Esophagus squamous epithelium (tissue), 5 donors: ENCODE measurements at places on chromosomes 2 and 18.

DNA sequence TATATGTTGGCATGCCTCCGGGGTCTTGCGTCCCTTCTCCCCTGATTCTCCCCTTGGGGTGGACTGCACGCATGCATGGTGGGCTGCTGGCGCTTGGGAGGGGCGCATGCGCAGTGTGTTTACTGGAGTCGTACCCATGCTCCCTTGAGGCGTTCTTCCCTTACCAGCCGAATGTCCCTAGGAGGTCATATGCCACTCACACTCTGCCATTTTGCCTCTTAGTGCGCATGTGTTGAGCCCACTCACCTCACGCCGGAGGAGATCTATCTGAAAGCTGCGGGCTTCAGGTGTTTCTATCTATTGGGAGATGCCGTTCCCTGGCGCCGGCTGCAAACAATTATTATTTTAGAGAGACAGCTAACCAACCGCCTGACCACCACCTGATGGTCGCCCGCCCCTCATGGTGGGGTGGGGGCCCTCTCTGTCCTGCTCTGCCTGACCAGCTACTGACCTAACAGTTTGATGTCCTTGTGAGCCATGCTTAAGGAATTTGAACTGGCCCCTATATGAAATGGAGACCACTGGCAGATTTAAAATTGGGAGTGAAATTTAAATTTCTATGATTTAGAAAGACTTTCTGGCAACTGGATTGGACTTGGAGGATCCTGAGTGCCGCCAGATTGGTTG lies 179.6 kb downstream of the RNF144A start:
- DNase-seq: no peak

GRCh38 chr2:64410671-64411070 lies 43.3 kb upstream of the LGALSL start:
- DNase-seq: no peak

DNA sequence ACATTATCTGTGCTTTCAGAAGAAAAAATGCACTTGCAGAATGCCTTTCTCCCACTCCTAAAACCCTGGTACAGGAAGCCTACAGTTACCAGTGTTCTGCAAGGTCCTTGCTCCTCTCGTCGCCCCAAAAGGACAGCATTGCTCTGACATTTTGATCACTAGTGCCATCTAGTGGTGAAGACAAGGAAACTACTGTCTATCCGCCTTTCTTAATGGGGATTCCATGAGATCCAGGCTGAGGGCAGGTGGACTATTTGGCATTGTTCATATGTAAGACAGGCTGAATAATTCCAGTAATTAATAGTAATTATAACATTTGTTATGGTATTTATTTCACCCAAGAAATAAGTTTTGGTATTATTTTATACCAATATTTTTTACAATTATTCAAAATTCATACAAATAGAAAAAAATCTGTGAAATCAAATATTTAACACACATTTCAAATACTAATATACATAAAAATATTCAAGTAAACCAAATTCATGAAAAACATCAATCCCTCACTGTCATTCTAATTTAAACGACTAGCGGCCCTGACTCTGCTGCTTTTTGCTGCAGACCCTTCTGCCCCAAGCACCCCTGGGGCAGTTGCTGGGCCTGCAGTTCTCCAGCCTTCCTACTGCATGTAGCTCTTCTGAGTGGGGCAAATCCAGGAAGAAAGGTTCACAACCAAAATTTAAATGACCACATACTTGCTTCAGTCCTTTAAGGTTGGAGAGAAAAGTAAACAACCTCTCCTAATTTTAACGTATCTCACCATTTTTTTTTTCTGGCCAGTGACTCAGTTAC lies 19.0 kb downstream of the TPGS2 start:
- DNase-seq: no peak

- DNase-seq: no peak
These were observed 31.2 kb upstream of the STAT1 start for GRCh38 chr2:191045141-191045540.

DNA sequence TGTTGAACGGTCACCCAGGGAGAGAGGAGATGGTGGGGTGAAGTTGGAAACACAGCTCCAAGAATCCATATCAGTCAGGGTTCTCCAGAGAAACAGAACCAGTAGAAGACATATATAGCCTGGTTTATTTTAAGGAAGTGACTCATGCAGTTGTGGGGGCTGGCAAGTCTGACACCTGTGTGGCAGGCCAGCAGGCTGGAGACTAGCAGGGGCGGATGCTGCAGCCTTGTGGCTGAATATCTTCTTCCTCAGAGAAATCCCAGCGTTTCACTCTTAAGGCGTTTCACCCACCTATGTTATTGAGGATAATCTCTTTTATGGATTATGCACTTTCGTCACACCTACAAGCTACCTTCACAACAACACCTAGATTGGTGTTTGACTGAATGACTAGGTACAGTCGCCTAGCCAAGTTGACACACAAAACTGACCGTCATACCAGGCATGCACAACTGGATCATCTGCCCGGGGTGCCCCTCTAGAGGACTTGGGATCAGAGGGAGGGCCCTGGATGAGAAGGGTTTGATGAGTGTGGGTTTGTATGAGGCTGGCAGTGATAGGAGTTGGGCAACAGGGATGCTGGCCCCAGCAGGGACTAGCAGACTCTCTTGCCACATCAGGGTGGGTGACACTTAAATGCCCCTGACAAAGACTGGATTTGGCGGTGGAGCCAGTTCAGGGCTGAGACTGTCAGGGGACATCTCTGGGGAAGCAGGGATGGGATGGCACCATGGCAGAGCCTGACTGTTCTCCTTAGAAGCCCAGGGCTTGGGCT lies 23.4 kb downstream of the MROH2A start:
- DNase-seq: no peak

GRCh38 chr18:31821545-31822171 lies 61.0 kb upstream of the SLC25A52 start:
- DNase-seq: no peak
